ENCODE measurements at places on chromosomes 16 and 17.

DNA sequence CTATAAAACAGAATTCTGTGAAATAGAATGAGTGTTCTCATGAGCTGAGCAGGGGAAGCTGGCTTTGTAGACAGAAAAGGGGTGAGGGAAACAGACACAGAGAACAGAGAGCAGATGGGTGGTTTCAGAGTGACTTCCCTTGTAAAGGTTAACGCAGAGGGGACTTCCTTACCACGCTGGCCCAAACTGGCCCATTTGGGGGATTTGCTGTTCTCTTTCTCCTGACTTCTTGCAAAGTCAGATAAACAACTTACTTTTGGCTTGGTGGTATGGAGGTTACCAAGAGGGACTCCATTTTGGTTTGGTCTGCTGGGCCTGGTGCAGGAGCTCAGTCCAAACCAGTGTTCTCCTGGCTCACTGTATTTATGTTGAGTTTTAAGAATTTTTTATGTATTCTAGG lies 48.4 kb downstream of the SEC14L1 start:
- DNase-seq = peak; percentile 19

DNA sequence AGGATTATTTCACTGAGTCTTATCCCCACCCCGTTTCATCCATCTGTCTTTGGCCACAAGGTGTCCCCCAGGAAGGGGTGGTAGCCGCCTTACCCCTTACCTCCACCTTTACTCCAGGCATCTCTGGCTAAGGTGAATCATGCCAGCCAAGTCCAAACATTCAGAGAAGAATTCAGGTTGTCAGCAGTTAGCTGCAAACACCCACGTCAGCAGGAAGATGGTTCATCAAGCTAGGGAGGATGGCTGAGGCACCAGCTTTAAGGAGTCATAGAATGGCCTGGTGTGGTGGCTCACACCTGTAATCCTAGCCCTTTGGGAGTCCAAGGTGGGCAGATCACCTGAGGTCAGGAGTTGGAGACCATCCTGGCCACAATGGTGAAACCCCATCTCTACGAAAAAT lies 61.0 kb downstream of the RBFOX1 start:
- no peak for DNase-seq

DNA sequence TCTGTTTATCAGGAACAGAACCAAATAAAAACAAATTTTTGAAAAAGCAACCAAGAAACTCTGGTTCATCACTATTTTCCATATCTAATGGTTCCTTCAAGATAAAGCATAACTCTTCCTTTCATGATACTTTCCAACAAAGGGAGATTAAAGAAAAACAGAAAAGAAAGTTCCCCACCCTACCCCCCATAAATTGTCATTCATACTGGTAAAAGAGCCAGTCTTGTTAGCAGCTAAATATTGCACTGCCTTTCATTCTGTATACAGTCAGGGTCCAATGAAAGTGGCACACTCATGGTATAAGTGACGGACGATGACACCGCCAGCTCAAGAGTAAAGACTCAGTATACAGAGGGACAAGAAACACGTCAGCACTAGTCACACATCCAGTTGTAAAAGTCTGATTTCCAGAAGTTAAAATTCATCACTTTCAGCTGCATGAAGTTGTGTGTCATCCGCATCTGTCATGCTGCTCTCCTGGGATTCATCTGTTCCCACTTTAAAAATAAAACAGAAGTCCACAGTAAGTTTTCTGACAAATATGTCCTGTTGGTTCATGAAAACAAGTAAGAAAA lies 68.5 kb downstream of the CDC27 start:
- DNase-seq = no peak

DNA sequence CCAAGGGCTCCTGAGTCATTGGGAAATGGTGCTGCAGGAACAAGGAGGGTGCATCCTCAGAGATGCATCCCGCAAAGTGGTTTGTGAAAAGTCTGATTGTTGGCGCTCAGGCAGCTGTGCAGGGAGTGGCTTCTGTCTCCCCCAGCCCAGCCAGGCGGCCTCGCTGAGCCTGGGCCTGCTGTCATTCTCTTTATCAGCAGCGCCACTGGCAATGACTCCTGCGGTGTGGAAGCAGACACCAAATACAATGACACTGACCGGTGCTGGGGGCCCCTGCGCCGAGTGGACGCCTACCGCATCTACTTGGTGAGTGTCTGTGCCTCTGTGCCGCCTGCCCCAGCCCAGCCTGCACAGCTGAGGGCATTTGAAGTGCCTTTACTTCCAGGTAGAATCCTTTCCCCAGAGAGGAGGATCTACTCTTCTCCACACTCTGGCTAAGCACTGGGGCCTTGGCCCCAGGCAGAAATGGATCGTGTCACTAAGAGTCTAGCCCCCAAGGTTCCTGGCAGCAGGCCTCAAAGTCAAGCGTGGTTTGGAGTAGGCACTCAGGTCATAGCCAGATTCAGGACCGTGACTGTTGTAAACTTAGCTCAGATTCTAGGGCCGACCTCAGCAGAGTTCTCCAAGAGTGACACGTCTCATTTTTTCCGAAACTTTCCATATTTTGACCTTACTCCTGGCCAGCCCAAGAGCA lies 19.3 kb upstream of the NAT9 start:
- DNase-seq = no peak

DNA sequence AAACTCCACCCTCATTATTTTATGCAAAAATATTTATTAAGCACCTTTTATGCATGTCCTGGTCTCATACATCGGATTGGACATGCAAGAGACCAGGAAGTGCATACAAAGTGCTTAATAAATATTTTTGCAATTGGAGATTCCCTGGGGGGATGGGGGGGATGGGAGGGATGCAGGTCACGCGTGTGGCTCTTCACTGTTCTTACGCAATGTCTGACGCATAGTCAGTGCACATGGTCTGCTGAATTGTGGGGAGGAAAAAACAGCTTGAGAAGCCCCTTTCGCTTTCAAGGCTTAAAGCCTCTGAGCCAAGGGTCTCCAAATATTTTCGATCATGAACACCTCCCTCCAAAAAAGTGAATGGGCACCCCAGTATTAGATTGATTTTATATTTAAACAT lies 96.7 kb upstream of the XYLT1 start:
- no peak for DNase-seq

DNA sequence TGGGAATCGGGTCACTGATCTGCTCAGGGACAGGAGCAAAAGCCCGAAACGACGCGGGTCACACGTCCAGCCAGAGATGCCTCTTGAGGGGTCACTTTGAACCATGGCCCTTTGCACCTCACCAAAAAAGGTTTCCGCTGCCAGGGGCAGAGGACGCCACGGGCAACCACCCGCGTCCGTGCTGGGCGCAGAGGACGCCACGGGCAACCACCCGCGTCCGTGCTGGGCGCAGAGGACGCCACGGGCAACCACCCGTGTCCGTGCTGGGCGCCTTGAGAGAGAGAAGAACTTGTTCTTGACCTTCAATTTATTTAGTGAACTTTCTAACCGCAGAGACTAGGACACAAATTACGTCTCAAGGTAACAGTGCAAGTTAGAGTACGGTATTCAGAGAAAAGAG lies 35.5 kb downstream of the TIMM22 start:
- DNase-seq = no peak

- peak; percentile 56 for DNase-seq
Measured at GRCh38 chr17:7479213-7480088, at the start of gene ZBTB4. TSS of gene ZBTB4 (minus strand) at chr17:7479631. CDS start at chr17:7466801, 12,830 bp downstream.

DNA sequence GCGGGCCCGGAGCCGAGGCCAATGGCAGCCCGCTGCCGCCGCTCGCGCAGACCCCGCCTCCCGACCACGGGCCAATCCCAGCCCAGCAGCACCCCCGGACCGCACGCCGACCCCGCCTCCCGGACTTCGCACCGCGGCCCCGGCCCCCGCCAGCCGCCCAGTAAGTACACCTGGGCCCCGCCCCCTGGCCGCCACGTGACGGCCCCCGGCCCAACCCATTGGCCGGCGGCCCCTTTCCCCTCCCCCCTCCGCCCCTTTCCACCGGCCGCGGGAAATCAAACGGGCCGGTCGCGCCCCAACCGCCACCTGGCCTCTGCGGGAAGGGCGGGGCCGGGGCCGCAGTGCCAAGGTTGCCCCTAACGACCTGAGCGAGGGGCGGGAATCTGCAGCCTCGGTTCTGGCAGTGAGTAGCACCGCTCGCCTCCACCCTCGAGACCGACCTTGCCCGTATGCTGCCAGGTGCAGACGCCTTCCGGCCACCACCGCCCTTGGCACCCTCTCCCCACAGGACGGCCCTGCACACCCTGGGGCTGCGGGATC lies at the start of gene YBX2:
Gene YBX2 (minus strand): TSS at position 26 of the 540 bp plus-strand sequence. CDS start 139 bp downstream, outside the sequence.
- peak; percentile 85 for DNase-seq

DNA sequence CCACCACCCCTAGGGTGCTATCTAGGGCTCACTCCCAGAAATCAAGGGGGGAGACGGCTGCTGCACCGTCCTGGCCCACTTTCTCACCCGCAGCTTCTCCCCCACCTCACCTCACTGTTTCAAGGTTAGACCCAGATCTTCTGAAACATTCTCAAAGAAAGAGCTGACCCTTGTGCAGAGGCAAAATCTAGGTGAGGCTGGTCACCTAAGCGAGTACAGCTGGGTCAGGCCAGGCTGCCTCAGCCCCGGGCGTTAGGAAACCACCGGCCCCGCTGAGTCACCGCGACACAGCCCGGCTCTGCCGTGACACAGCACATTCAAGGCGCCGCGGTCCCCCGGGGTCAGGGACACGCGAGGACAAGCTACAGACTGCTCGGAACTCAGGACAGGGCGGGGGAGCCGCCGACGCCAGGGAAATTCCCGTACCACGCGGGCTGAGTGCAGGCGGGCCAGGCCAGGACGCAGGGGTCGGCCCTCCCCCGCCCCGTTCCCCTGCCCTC lies 27.1 kb downstream of the GNPTG start:
- DNase-seq = peak; percentile 77
